ENCODE measurements at places on chromosomes 5 and 9.

DNA sequence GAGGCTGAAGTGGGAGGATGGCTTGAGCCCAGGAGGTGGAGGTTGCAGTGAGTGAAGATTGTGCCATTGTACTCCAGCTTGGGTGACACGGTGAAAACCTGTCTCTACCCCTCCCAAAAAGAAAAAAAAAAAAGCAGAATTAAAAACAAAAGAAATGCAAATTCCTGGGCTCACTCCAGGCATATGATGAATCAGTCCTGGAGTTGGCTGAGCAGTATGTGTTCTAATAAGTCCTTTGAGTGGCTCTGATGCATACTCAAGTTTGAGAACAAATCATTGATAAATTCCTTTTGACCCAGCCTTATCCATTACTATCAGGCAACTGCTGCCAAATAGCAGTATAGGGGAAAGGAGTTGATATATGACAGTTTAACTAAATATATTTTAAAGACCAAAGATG lies 28.3 kb downstream of the UHRF2 start:
- no peak for DNase-seq

- no peak for DNase-seq
Observed at GRCh38 chr9:113602126-113603047, 138.9 kb downstream of the RGS3 start.

GRCh38 chr9:133914442-133915342 lies 77.4 kb downstream of the VAV2 start:
- no peak for DNase-seq

DNA sequence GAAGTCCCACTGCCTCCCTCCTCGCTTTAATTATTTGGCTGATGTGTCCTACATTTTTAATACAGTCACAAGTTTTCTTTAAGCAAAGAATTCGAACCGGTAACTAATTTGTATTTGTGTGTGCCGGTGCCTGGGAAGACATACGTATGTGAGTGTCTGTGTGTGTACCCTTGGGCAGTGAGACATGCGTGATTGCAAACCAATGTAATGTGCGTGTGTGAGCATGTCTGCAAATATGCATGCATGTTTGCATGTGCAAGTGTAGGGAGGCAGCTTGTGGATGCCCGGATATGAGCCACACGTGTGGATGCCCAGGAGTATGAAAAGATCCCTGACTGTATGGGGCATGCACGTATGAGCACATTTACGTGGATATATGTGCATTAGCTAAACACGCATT lies 44.4 kb upstream of the NEK6 start:
- DNase-seq: no peak

DNA sequence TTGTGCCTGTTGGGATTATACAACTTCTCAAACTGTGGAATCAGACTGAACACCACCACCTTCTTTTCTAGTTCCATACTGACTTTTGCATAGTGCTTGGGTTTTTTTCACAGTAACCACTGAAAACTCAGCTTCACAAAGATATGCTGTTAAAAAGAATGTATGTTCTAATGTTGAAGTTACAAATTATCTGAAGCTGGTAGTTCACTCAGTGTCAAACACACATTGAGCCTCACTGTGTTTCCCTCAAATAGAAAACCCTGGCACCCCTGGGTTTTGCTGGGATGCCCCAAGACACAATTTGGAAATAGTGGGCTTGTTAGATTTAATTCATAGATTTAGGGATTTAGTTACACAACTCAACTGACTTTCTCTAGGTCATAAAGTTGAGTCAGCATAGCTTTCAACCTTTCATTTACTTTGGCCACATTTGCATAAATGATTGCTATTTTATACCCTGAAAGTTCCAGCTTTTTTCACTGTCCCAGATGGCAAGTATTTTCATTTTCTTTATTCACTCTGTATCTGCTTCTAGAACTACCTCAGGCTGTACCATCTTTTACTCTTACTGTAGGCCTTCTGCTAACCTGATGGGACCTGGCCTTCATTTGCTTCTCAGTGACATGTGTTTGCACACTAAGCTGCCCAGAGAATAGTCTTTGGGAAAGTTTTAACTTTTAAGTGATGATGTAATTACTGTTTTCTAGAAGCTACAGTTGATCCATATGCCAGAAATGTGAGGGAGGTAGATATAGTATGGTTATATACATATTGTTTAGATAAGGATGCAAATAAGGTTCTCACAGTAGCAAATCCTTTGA lies 115.1 kb downstream of the CDC42SE2 start:
- DNase-seq: no peak

DNA sequence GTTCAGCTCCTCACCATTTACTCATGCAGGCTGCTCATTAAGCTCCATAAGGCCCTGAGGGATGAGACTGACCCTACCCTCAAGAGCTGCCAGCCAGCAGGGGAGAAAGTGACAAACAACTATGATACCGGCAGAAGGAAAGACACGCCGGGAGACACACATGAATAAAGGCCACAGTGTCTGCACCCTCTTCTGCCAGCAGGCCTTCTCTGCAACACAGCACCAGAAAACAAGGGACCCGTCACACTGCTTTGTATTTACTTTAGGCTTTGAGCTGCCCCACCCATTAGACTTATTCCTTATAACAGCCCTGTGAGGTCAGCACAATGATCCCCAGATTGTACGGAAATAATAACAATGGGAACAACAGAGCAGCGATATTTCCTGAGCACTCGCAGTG lies 7.2 kb downstream of the GABBR2 start:
- DNase-seq: no peak

DNA sequence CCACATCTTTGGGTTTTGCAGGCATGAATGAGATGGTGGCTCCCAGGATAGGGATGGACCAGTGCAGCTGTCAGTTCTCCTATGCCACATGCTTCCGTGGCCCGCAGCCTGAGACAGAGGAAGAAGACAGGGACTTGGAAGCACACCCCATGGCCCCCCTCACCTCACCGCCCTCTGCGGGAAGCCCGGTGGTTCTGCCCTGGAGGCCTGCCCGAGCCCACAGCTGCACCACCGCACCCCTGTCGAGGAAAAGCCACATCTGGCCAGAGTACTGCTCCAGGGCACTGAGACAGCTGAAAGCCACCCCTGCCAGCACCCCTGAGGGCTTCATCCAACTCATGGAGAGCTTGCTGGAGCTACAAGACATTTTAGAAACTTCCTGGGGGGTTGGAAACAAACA lies 7.6 kb upstream of the TRMT10B start:
- DNase-seq: no peak

DNA sequence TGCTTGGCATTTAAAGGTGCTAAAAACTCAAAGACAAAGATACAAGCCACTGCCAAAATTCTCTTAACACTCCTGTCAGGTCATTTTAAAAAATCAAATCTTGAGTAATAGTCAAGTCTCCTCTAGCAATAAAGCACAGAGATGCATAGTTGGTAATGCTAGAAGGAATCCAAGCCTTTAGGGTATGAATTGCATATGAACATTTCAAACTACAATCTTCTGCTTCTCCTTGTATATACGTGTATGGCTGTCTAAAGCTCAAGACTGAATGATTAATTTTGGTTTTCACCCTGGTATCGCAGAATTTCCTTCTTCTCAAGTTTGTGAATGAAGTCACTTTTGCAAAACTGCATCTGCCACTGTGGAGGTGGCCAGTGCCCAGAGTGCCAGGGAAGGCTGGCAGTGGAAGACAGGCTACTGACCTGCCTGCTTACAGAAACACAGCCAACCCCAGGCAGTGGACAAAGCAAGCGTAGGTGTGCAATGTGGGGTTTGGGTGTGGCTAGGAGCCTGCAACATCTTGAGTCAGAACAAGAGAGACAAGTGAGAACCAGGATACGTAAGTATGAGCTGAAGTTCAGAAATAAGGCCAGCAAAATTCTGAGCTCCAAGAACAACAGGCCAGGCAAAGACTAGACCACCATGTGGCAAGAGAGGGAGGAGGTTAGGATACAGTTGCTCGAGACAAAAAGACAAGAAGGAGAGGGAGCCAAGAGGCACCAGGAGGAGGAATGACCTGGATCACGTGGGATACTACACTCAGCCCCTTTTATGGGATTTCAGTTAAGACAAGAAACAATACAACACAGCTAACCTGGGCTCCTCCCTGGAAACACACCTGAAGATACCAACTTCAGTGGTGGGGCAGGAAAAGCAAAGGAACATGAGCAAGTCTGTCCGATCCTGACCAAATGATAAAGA lies 22.6 kb downstream of the MYO10 start:
- DNase-seq: no peak

GRCh38 chr9:130478736-130479575 lies 34.2 kb downstream of the ASS1 start:
- no peak for DNase-seq

DNA sequence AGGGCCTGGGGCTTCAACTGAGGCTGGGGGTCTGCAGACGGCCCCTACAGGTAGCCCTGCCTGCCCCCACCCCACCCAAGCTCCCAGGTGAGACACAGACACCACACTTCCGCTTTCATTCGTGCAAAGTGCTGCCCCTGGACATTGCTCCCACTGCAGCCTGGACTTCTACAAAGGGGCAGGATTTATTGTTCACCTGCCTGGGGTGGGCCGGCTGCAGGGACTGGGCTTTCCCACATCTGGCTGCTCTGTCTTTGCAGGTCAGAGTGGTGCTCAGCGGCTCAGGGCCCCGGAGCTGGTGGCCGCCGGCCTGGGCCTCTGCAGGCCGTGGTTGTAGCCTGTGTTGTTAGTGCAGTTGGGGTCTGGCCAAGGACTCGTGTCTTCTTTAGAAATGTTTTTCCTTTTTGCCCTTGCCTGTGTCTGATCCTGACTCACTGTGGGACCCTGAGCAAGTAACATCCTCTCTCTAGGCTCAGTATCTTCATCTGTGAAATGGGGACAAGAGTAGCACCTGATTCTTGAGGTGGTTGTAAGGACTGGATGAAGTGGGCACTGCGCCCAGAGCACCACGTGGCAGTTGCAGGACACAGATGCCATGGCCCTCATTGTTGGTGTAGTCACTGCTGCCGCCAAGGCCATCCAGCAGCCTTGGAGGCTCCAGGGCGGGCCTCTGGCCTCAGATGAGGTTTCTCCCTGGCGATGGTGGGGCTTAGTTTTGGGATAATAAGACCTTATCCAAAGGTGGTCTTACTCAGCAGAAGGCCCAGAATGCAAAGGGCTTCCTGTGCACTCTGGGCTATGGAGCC lies 143.9 kb downstream of the CACNA1B start:
- DNase-seq: no peak

DNA sequence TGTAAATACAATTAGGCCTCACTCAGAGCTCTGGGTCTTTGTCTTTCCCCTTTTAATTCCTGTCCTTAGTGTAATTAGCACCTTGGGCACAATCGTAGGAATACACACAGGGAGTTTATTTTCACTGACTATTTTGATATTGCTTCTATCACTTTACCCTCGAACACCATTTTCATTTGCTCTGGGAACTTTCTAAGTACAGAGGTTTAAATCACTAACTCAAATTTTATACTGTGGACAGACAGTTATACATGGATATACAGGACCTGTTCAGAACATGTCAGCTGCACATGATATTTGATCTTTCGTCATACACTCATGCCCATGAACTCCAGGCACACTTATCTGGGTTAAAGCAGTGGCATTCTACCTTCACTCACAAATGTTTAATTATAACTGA lies 217.8 kb upstream of the TMEM161B start:
- DNase-seq: no peak

GRCh38 chr9:109557481-109557880 lies 59.4 kb upstream of the PTPN3 start:
- no peak for DNase-seq

DNA sequence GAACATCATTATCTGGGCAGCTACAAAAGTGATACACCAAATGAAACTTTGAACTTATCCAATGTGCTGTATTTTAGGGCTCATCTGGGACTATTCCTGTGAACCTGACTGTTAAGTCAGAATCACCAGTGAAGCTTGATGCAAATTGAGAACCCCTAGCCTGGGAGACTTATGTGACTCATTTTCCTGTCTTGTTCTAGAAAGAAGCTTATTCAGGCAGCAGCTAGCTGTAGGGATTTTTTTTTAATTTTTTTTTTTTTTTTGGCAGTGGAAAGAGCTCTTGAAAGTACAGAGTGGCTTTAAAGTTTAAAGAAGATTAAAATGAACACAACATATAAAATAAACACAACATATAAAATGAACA lies 81.1 kb upstream of the TNFAIP8 start:
- DNase-seq: no peak

- DNase-seq: no peak
Observed at GRCh38 chr9:108012886-108013665, 523.5 kb upstream of the KLF4 start.

GRCh38 chr5:147586832-147587231 lies 77.0 kb upstream of the DPYSL3 start:
- DNase-seq: no peak

DNA sequence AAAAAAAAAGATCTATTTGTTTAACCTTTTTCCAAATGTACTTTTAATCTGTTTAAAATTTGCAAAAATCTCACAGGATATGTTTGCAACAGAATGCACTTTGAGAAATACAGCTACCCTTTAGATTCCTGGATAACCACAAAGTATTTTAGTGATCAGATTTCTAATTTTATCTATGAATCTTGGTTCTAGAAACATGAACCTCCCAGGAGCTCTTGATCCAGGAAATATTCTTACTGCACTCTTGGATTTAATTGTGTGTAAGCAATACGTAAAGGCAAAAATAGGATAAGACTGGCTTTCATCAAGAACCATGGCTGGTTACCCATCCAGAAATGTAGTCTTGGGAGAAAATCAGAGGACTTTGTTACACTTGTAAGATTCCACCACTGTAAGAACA lies 1581.8 kb upstream of the WWC1 start:
- no peak for DNase-seq

GRCh38 chr9:121294151-121294743 lies 26.3 kb downstream of the GSN start:
- no peak for DNase-seq

- no peak for DNase-seq
Observed at GRCh38 chr5:171158581-171158980, 150.5 kb upstream of the TLX3 start.

DNA sequence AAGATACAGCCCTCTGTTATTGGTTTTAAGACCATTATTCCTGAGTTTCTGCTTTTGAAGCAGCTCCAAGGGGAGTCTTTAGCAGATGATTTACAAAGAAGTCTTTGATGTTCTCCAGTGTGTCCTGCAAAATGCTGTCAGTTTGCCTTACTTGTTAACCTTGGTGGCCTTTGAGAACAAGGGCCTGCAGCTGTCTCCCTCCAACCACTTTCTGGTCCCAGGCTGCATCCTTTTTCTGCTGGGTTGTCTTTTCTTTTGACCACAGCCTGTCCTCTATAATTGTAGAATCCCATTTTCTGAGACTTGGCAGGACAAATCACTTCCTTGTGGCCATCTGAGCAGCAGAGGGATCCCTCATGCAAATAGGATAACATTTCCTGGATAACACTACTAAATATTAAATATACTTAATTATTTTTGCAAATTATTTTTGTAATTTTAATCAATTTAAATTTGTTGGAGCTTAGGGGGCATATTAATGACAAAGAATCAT lies 281.4 kb downstream of the DMRT2 start:
- no peak for DNase-seq

- no peak for DNase-seq
Observed at GRCh38 chr5:117143406-117143805, 568.8 kb upstream of the SEMA6A start.

Data from glomerular endothelial cell (primary cell).